Epithelial cell of proximal tubule (primary cell): ENCODE measurements at places on chromosomes 1 and 21.

DNA sequence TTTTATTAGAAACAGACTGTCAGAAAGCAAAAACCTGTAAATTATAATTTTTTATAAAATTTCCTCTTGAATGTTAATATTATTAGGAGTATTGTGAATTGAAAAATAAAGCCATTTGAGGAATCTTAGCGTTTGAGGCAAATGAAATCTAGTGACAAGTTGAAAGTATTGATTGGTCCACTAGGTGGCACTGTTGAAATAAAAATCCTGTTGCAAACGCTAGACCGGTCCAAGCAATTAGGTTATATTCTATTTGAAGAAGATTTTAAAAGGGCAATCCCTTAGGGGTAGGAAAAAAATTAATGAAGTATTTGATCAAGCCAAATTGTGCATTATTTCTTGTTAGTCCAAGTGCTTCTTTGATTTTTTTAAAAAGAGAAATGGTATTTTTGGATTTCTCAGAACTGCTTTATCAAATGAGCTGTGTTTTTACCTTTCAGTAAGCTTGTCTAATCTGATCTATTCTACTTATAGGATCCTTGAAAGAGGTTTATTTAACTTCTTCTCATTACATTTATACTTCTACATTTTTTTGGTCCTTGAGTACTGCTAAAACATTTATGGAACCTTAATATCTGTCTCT is 57.7 kb downstream of the ATG4C start:
- peak; percentile 9 for DNase-seq

- no peak for DNase-seq
Observed at GRCh38 chr1:200642481-200642880, 21.9 kb upstream of the KIF14 start.

- DNase-seq: no peak
Observed at GRCh38 chr1:231554969-231555368, 26.5 kb downstream of the TSNAX start.

GRCh38 chr1:55443175-55443915 is 228.2 kb upstream of the USP24 start:
- DNase-seq: peak; percentile 86

GRCh38 chr1:109750241-109750882 is 9.5 kb upstream of the GSTM3 start:
- no peak for DNase-seq

GRCh38 chr1:117124661-117125060 is 3.1 kb upstream of the TRIM45 start:
- no peak for DNase-seq

DNA sequence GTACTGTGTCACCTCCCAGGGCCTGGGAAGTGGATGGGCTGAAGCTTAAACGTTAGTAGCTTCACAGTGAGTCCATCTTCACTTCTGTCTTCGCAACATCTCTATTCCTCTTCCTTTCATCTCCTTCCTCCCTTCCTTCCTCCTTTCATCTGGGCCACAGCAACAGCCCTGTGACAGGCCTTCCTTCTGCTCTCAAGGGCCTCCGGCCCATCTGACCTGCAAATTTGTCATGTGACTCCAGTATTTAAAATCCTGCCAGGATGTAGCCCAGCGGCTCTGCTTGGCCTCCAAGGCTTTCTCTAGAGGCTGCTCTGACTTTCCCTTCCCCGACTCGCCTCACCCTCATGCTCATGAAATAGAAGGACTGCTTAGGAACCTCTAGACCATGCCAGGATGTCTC is 10.9 kb upstream of the BATF3 start:
- DNase-seq: no peak

DNA sequence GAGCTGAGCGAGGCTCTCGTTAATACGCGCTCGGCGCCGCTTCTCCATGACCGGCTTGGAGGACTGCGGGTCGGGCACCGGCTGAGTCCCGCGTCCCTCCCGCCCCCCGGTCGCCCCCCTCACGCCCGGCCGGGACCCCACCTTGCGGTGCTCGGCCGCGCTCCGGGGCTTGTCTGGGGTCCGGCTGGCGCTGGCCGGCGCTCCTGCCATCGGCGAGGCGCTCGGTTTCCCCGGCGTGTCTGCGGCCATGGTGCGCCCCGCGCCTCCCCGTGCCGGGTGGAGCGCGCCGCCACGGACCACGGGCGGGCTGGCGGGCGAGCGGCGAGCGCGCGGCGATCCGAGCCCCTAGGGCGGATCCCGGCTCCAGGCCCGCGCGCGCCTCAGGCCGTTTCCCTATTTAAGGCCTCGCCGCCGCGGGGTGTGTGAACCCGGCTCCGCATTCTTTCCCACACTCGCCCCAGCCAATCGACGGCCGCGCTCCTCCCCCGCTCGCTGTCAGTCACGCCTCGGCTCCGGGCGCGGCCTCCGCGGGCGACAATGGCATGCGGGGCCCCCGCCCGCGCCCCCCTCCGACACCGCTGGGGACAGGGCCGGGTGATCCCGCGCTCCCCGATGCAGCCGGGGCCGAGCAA is at the start of gene HES4:
Gene HES4 (minus strand): TSS at position 373 of the 632 bp plus-strand sequence. CDS start 124 bp downstream, at position 249.
- DNase-seq: no peak

- DNase-seq: no peak
Observed at GRCh38 chr1:177770096-177770495, 199.8 kb downstream of the SEC16B start.

- peak; percentile 86 for DNase-seq
Observed at GRCh38 chr1:77382366-77382765, 100.5 kb downstream of the AK5 start.

GRCh38 chr1:12380326-12381249 is 150.8 kb downstream of the VPS13D start:
- no peak for DNase-seq

GRCh38 chr1:206568779-206569352 is 43.4 kb downstream of the EIF2D start:
- DNase-seq: no peak

DNA sequence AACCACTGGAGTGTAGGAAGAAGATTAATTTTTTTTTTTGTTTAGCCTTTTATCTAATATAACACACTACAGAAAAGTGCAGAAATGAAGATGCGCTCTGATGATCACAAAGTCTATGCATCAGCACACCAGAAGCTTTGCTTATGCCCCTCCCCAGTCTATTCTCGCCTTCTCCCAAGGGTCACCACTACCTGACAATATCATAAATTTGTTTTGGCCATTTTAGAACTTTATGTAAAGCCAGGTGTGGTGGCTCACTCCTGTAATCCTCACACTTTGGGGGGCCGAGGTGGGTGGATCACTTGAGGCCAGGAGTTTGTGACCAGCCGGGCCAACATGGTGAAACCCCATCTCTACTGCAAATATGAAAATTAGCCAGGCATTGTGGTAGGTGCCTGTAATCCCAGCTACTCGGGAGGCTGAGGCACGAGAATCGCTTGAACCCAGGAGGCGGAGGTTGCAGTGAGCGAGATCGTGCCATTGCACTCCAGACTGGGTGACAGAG is 231.3 kb downstream of the FOXD2 start:
- DNase-seq: no peak

DNA sequence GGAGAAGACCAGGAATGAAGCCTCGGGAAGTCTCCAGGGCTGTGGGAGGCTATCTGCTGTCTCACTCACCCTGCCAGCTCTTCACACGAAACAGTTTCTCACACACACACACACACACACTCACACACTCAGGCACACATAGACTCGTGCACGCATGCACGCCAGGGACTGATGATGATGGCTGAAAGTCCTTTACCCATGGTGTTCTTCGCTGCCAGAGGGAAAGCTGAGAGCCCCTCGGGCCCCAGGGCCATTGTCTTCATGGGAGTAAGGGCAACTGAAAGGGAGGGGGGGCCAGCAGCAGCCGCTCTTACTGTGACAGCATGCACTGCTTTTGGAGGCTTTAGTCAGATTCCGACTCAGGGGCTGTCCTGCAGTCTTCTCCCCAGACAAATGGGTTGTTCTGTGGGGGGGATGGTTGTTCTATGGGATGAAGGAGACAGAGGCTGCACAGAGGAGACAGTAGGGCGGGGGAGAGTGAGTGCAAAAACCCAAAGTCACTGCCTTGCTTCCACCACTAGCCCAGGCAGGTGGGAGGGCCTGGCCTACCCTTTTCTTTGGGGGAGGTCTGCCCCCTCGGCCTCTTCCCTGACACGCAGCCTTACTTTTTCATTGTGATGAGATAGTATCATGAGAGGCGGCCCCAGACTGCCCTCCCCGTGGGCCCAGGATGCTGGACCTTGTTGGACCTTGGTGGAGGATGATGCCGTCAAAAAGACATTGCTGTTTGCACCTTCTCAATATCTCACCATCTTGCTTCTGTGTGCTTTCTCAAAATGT is 29.0 kb downstream of the STUM start:
- no peak for DNase-seq

- no peak for DNase-seq
Observed at GRCh38 chr1:68230901-68231626, 1.3 kb downstream of the WLS start.

GRCh38 chr1:171727778-171728177 is 14.1 kb downstream of the VAMP4 start:
- DNase-seq: no peak

- DNase-seq: no peak
Observed at GRCh38 chr21:38790961-38791360, 14.8 kb upstream of the ETS2 start.
